NCI-H524 treated with DMSO at 0.1 percent for 48 hours (cell line): ENCODE measurements at places on chromosomes 5 and 9.

DNA sequence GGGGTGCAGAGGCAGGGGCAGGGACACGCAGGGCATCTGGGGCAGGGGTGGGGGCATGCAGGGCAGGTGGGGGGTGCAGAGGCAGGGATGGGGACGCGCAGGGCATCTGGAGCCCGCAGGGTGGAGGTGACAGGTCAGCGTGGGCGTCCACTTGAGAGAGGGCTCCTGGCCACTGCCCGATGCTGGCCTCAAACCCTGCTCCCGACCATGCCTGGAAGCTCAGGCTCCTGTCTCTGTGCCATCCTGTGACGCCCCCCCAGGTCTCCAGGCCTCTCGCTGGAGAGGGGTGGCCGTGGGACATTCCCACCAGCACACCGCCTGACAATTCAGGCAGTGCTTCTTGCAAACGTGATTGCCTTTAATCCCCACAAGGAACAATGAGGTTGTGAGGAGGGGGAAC, 33.0 kb downstream of the ZDHHC11B start:
- DNase-seq = no peak

- DNase-seq = no peak
Observed at GRCh38 chr5:157459715-157460599, at the start of gene NIPAL4. NIPAL4 (plus strand) TSS chr5:157460213; CDS start chr5:157460321, 108 bp downstream.

DNA sequence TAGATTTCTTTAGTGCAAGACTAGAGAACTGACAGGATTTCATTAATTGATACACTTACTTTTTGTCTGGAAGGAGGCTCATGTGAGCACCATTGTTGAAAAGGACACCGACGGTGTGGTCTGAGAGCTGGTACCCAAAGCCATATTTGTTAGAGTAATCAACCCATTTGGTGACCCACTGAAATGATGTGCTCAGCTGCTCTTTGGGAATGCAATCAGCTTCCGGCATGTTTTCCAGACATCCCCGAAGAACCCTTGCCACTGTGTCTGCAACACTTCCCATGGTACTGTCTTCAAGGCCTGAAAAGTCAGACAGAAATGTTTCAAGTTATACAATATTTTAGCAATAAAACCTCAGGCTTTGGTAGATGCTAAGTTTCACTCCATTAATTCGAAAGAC, 4.4 kb downstream of the PLK2 start:
- DNase-seq = no peak

- DNase-seq = no peak
Observed at GRCh38 chr5:2169430-2169808, 286.7 kb upstream of the IRX4 start.

GRCh38 chr5:79225026-79225425, 10.9 kb upstream of the JMY start:
- no peak for DNase-seq

DNA sequence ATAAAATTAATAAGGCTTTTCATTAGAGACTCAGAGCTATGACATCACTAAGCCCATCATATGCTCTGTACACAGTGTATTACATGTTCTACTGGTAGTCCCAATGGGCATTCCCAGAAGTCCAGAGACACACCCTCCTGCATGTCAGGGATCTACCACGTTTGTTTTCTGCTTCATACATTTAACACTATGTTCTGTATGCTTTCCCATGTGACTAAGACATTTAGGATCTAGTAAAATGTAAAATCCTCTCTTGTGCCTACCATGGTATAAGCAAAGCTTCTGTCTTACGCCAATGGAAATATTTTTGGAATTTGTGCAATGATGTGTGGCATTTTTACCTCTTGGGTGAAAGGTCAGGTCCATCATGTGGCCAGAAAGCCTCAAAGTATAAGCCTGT, 192.4 kb downstream of the ADAMTSL1 start:
- no peak for DNase-seq

GRCh38 chr5:129377504-129377903, 82.6 kb upstream of the ADAMTS19 start:
- DNase-seq = no peak

DNA sequence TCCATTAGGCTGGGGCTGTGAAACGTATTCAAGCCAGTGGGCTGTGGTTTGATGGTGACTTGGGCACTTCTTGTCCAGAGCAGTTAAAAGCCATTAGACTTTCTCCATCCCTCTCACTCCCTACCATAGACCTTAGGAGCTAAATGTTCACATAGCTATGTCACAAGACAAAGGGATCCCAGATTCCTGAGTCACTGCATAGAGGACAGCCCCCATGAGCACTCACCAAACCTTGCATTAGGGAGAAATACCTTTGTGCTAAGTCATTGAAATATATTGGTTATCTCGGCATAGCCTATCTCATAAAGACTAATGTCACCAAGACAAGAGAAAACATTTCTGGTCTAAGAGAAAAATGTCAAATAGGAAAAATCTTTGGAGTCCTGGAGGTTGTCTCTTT, 104.3 kb downstream of the TRPM6 start:
- no peak for DNase-seq

DNA sequence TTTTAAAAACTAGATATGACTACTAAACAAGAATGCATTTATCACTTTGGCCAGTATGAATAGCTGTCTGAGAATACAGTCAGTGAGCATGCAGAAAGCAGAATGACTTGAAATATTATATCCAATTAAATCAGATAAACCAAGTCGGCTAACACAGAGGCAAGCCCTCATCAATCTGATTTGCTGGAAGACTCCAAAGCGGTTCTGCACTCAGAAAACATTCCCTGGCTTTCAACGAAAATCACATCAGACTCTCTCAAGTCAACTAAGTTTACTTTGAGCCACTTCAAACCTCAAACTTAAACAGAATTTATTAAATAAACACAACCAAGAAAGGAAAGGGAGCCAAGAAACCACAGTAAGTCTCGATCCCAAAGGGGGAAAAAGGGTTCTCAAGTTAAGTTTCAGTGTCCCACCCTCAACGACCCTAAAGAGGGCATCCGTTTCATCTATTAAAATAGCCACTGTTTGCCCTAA, 1.4 kb downstream of the MYO10 start:
- DNase-seq = no peak

DNA sequence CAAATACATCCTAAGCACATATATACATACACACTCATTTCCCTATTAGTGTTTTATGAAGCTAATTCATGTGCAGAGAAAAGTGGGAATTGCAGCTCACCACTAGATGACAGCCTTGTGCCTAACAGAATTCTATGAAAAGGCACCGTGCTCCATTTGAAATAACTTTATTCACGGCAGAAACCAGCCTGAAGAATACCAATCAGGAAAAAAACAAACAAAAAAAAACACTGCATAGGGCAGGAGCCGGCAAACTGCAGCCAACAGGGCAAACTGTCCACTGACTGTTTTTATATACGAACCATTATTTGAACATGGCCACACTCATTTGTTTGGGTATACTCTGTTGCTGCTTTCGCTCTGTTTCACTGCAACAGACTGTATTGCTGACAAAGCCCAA, 33.6 kb downstream of the ERMP1 start:
- no peak for DNase-seq

- no peak for DNase-seq
Observed at GRCh38 chr5:110256298-110256697, 470.2 kb downstream of the TMEM232 start.

GRCh38 chr5:174464504-174465165, 259.7 kb upstream of the MSX2 start:
- DNase-seq = no peak

DNA sequence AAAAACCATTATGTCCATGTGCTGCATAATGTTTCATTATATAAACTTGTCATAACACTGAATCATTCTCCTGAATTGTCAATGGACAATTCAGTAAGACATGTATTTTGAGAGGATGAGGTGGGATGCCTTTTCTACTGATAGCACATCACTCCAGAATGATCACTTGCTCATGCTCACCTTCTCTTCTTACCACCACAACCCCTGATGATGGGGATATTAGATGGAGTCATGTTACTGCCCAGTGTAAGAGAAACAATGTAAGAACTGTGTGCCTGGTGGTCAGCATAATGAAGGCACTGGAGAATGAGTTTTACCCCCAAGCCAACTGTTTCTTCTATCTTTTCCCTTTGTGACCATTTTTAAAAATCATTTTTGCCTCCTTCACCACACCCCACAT, 198.8 kb downstream of the ADAMTSL1 start:
- no peak for DNase-seq

DNA sequence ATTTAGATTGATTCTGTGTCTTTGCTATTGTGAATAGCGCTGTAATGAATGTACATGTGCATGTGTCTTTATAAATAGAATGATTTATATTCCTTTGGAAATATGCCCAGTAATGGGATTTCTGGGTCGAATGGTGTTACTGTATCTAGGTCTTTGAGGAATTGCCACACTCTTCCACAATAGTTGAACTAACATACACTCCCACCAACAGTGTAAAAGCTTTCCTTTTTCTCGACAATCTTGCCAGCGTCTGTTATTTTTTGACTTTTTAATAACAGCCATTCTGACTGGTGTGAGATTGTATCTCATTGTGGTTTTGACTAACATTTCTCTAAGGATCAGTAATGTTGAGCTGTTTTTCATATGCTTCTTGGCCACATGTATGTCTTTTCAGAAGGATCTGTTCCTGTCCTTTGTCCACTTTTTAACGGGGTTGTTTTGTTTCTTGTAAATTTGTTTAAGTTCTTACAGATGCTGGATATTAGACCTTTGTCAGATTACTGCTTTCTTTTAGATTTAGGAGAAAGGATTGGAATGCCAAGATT, 125.0 kb upstream of the NR5A1 start:
- no peak for DNase-seq

- DNase-seq = no peak
Observed at GRCh38 chr9:134897584-134898170, 17.1 kb downstream of the FCN2 start.

DNA sequence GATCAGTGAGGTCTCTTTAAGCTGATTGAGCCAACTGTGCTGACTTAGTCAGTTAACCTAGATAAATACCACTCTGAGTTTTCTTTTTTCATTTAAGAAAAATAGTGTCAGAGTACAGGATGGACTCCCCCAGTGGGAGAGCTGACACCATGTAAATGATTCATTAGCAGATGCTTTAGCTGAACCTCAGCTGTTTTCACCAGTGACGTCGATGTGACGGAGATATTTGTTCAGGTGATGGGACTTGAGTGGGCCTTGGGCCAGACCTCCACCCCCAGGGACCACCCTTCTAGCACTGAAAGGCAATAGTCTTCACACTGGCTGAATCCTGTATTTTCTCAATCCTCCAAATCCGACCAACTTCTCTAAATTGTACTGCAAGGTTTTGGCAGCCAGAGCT, 196.1 kb downstream of the GAS1 start:
- no peak for DNase-seq

DNA sequence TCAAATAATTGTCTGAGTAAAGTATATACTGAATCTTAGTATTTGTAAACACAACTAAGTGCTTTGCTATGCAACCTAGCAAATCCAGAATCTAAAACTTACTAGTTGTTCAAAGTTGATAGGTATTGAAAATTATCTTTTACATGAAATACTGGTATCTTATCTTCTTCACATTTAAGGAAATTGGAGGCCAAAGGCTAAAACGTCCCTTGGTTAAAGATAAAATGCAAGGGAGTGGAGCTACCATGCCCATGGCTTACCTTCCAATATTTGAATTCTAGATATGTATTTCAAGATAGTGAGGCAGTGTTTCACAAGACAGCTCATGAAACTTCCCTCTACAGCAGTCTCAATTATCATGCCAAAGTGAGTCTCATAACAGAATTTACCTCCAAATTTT, 373.5 kb downstream of the KIAA0825 start:
- no peak for DNase-seq

- DNase-seq = no peak
Observed at GRCh38 chr5:14588758-14589543, 7.4 kb downstream of the OTULINL start.

- no peak for DNase-seq
Observed at GRCh38 chr9:32502464-32502863, 23.5 kb downstream of the RIGI start.

DNA sequence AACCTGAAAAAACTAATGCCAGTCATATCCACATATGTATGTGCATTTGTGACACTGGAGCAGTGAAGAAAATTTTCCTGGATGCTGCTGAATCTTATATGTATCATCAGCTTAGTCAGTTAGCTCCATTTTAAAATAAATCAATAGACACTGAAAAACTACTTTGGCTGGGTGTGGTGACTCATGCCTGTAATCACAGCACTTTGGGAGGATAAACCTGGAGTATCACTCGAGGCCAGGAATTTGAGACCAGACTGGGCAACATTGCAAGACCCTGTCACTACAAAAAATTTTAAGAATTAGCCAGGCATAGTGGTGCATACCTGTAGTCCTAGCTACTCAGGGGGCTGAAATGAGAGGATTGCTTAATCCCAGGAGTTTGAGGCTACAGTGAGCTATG, 511.0 kb upstream of the TLE4 start:
- DNase-seq = no peak

- DNase-seq = no peak
Observed at GRCh38 chr9:111016426-111017045, 21.7 kb downstream of the LPAR1 start.

DNA sequence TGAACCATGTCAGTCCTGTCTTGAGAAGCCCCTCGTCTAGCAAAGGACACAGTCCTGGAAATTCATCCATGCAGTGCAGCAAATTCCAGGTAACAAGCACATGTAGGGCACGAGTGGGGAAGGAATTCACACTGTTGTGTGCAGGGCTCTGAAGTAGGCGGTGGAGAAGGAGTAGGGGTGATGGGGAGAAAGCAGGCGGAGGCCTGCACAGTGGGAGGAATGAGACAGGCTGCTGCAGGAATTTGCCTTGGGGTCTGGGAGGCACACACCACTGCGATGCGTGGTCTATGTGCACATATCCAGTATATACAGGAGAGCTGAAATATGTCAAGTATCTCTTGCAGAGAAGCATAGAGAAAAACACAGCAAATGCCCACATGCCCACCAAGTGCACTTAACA, 249.2 kb upstream of the IRX2 start:
- no peak for DNase-seq

DNA sequence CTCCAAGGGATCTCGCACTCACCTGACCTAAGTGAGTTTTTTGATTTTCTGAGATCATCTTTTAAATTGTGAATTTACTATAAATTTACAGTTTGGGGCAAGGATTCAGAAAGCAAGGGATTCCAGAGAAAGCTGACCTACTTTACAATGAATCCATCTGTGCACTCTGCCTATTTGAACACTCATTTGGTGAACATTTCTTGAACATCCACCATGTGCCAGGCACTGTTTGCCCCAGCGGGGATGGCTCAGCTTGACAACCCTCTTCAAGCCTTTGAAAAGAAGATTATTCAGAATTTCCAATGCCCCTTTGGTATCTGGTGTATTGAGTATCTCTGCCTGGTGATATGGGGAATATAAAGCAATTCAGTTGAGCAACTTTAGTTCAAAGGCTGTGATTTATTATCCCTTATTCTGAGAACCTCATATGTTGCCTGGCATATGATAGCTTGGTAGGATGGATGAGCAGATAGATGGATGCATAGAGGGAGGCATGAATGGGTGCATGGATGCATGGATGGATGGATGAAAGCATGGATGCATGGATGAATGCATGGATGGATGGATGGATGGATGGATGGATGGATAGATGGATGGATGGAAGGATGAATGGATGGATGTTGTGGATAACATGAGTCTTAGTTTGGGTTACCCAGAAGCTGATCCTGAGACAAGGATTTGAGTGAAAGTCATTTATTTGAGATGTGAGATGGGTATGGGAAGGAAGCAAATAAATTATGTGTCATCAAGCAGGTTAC, 149.7 kb upstream of the ZNF366 start:
- DNase-seq = no peak

GRCh38 chr9:38347946-38348345, 44.6 kb upstream of the ALDH1B1 start:
- DNase-seq = no peak

GRCh38 chr9:134258828-134259546, 67.3 kb upstream of the RXRA start:
- DNase-seq = no peak
